GM12891 (cell line): ENCODE measurements at places on chromosomes 6 and 20.

DNA sequence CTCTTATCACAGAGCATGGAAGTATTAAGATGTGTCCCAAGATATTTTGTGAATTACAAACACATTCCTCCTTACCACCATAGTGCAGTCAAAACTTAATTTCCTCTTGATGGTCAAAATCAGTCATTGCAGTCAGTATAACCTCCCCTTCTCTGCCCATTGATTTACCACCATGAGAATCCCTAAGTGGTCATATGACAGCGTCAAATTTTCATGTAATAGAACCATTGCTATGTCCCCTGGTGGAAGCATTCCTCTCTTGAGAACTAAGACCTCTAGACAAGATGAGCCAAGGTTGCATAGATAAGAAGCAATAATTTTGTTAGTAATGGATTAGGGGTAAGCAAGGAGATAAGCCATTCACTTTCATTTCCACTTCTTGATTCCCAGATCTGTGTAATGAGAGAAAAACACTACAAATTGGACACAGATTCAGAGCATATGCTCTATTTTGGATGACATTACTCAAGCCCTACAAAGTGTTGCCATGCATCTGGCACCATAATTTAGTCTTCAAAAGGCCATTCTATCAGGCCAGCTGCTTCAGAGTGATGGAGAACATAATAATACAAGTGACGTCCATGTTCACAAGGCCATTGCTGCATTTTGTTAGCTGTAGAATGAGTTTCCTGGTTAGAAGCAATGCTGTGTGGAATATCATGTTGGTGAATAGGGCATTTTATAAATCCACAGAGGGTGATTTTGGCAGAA lies 49.6 kb upstream of the PDE7B start:
- DNase-seq = no peak

DNA sequence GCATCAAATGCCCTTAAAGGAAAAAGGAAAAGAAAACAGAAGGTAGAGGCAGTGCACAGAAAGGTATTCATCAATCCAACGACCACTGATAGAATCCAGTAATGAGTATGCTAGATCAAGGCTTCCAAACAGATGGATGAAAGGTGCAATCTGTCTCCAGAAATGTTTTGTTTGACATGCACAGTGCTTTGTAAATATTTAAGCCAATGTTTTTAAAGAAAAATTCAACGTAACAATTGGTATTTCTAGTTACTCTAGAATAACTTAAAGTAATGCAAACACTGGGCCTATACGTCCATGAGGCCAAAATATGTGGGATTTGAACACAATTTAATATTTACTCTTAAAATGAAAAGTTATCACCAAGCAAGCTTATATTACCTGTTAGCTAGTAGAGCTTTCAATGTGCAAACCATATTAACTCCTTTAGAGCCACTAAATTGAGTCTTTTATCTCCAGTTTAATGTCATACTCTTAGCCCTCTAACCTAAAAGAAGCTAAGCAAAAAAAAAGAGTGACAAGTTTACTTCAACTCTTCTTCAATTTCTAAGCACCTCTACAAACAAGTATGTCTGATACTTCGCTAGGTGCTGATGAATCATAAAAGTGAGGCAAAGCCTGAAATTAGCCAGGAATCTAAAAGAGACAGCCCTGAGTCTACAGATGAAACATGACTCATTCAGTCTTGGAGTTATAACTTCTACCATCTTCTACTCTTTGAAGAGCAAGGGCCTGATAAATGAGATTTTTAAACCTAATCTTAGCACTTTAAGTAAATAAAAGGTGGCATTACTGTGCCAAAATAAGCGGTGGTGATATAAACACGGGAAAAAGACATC lies 169.8 kb downstream of the PTPRK start:
- DNase-seq = no peak

DNA sequence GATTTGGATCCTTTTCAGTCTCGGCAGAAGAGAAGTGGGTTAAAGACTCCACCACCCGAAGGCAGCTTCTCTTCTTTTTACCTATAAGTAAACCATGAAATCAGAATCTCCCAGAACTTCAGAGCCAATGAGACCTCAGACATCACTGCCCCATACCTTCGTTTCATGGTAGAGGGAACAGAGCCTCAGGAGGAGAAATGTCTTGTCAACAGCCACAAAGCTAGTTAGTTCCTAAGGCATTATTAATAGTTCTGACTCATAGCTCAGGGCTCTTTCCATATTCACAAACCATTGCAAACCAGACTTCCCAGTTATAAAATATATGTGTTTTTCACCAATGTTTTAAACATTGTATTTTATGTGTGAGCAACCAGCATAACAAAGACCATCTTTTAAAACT lies 118.7 kb upstream of the RIPOR2 start:
- DNase-seq = no peak

- peak; percentile 1 for DNase-seq
Measured at GRCh38 chr6:114419175-114419574, 76.4 kb upstream of the HS3ST5 start.

- DNase-seq = no peak
Measured at GRCh38 chr6:117513778-117514365, 31.4 kb downstream of the DCBLD1 start.

DNA sequence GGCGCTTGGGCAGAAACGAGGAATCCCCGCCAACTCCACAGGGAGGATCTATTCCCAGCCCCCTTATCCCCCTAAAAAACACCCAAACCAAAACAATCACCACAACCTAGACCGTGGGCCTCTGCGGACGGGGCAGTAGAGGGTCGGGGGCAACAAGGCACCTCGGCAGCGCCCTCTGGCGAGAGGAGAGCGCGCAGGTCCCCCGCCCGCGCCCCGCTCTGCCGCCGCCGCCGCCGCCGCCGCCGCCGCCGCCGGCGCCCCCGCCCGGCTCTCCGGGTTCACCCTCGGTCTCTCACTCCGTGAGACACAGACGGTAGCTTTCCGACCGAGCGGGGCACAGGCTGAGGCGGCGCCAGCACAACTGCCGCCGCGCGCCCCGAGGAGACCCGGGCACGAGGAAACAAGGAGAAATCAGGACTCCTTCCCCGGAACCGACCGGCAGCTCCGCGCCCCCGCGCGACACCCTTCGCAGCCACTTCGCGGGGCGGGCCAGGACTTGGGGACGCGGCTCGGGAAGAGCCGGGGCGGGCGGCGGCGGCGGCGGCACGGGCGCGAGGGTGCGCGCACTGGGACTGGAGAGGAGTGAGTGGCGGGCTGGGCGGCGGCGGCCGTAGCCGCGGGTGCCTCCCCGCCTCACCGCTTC lies at the start of gene SLC35F1:
SLC35F1 (plus strand) TSS at position 307 of the 643 bp plus-strand sequence.
- DNase-seq = peak; percentile 41

DNA sequence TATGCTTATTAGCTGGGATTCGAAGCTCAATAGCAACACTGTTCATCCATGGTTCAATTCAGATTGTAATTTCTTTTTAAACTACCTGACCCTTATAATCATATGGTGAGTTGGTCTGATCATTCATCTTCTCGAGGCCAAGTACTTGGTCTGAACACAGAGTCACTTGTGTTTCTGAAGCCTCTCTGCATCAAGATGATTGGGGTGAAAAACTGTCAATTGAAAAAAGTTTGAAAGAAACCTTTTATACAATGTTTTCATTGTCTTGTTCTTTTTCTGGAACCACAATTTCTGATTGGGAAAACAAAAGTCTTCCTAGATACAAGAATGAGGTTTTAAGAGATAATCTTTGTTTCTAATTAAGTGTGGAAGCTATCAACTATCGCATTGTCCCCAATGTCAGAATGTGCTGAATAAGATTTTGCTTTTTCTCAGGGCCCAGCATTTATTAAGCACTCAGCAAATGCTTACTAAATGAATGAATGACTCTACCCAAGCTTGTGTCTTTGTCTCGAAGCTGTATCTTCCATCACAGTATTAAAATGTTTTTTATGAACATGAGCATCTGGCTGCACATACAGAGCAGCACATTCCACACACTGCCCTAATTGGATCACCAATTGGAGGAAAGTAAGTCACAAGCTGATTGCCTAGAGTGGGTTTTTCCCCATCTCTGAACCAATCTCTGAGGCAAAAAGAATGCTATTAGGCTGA lies 45.0 kb upstream of the MOXD1 start:
- DNase-seq = no peak

DNA sequence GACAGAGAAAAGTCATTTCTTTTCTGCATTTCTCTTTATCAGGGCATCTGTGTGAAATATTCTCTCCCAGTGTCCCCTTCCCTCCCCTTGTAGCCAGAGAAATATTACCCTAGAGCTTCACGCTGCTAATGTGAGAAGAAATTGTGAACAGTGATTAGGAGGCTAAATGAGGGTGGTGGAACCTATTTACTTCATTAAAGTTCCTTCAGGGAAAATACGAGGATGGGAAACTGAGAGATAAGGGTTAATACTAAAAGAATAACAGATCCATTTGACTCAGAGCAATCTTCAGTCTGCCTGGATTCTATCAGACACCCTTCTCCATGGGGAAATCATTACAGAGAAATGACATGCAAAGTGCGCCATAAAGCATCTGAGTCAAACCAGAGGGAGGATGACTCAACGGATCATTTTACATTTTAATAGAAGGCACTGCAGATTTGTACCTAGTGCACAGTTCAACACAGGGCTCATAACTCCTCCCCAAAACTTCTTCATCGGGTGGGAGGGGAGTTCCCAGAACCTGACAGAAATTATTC lies 131.3 kb downstream of the GJA10 start:
- DNase-seq = no peak

- no peak for DNase-seq
Measured at GRCh38 chr20:37734228-37734985, 40.6 kb downstream of the CTNNBL1 start.

GRCh38 chr6:20001286-20001685 lies 164.1 kb downstream of the ID4 start:
- DNase-seq = no peak

GRCh38 chr6:133707456-133707855 lies 181.5 kb upstream of the TCF21 start:
- no peak for DNase-seq

DNA sequence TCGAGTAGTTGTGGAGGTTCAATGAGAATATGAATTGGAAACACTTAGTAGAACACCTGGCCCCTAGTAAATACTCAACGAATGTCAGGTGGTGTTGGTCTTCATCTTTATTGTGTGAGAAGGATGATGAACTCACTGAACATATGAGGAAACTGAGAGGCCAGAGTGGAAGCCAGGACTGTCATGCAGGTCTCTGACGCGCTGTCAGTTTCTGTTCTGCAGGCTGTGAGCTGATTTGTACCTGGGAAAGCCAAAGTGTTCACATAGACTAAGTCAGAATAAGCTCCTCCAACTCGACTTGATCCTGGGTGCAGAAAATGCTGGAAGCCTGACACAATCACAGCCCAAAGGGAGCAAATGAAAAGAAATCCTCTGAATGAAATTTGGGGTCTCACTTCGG lies 222.2 kb downstream of the LY86 start:
- no peak for DNase-seq

DNA sequence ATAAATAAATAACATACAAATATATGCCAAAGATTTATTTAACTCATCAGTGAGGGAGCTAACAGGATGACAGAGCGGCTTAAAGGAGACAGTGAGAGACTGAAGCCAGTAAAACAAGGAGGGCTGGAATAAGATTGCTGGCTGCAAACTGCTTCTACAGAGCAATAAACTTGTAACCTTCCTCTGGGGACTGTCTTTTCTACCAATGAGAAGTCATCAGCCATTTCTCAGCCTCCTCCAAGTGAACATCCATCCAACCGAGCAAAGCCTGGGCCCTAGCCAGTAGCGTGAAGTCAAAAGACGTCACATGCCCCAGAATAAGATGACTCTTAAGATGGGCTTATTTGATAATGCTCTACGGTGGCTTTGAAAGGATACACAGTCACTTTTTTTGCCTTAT lies 42.5 kb downstream of the CPXM1 start:
- no peak for DNase-seq

- no peak for DNase-seq
Measured at GRCh38 chr6:158558415-158559306, 1.2 kb upstream of the TMEM181 start.

DNA sequence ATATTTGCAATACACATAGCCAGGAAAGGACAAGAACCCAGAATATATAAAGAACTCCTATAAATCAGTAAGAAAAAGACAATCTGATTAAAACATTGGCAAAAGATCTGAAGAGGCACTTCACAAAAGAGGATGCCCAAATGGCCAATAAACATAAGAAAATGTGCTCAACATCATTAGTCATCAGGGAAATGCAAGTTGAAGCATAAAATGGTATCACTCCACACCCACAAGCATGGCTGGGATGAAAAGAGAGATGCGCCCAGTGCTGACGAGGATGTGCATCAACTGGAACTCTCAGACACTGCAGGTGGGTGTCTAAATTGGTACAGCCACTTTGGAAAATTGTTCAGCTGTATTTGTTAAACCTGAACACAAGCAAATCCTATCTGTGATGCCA lies 42.4 kb upstream of the MLN start:
- no peak for DNase-seq

DNA sequence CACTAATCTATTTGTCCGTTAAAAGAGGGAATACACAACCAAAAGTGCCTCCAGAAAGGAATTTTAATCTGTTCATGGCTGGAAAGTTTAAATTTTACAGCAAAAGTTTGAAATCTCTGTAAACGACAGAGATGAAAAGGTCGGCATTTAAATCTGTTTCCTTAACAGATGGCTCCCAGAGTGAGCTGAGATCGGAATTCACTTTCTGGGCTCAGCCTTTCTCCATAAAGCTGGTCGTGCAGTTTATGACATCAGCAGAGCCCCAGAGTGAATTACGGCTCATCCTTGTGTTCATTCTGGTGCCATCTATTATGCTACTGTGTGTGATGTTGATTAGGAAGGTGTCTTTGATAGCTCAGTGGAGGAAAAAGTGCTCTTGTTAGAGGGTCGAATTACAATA lies 117.6 kb upstream of the ZFP64 start:
- DNase-seq = no peak

DNA sequence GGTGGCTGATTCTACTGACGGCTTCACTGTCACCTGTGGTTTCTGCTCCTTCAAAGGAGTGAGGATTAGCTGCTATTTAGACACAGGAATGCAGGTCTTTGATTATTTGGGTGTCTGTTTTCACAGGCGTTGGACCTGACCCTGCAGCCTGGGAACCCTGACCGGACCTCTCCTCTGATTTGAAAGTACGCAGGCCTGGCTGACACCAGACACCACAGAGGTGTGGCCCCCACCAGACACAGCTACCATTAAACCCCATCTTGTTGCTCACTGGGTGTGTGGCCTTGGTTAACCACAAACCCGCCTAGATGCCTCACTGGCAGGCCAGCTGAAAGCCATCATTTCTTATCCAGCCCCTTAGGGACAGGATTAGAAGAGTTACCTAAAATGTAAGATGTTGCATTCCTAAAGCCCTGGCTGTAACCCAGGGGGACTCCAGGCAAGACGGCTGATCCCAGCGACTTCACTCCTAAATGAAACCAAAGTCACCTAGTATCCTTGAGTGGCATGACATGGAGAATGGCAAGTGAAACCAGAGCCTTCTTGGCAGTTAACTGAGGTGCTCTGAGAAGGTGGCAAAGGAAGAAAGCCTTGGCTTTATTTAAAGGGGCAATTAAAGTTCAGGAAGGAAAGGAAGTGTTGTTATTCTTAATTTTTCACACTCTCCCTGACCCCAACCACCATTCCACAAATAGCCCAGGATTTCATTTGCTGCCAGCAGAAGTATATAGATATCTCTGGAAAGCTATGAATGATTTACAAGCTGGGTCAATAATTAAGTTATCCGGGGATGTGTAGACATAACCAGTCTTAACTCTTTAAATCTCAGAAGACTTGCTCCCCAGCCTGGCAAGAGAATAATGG lies 169.9 kb downstream of the QRSL1 start:
- DNase-seq = no peak

- DNase-seq = no peak
Measured at GRCh38 chr6:130115036-130115435, 96.7 kb downstream of the L3MBTL3 start.

- DNase-seq = no peak
Measured at GRCh38 chr6:52657870-52658269, 13.0 kb upstream of the TMEM14A start.
